Neural crest cell (in vitro differentiated cells): ENCODE measurements at places on chromosomes 16 and 17.

GRCh38 chr17:83156408-83156807 is 77.0 kb downstream of the METRNL start:
- DNase-seq: no peak

DNA sequence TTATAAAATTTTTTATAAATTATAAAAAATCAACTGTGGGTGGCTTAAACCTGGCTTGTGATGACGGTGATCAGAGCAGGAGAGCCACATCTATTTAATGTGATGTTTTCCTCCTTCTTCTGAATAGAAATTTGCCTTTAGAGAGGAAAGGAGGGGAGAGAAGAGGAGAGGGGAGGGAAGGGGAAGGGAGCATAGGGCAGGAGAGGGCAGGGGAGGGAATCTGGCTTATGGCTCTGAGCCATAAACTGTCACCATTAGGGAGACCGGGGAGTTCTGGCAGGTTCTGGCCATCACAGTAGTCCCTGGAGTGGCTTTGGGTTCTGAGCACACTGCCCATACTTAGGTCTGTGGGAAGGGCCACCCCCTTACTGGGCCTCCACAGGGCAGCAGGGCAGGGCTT is 167.8 kb downstream of the ENGASE start:
- no peak for DNase-seq

GRCh38 chr17:38628441-38628840 is 22.7 kb upstream of the SRCIN1 start:
- DNase-seq: no peak

- DNase-seq: no peak
Observed at GRCh38 chr16:17939723-17940122, 396.8 kb downstream of the NPIPA8 start.

- DNase-seq: no peak
Observed at GRCh38 chr17:64413513-64413912, 22.9 kb upstream of the PECAM1 start.

- no peak for DNase-seq
Observed at GRCh38 chr16:73536931-73537330, 489.0 kb upstream of the ZFHX3 start.

DNA sequence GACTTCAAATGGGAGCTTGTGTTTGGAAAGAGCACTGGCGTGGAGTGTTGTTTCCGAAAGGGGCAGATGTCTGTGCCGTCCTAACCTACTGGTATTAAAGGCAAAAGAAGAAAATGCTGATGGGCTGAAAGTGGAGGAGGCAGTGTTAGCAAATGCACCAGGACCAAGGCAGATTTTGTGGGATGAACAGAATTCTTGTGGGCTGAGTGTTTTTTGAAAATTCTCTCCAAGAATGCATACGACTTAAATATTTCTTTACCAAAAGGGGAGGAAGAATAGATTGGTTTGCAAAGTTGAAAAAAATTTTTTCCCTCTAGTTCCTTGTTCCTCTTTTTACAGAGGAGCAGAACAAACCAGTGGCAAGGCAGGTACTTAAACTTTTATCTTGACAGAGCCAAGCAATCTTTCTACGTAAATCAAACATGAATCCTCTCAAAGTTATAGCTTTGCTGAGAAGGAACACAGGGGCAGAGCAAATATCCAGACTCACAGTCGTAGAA is 16.8 kb downstream of the MARCHF10 start:
- no peak for DNase-seq
